ENCODE measurements at places on chromosomes 5 and 9.
A peak's percentile ranks its signal among the peaks of the same experiment; 100 is the strongest.

GRCh38 chr5:34717426-34718327 lies 61.5 kb downstream of the RAI14 start:
- peak; percentile 97 for DNase-seq

- peak; percentile 35 for DNase-seq
Measured at GRCh38 chr5:136155761-136156160, 23.1 kb downstream of the SMAD5 start.

DNA sequence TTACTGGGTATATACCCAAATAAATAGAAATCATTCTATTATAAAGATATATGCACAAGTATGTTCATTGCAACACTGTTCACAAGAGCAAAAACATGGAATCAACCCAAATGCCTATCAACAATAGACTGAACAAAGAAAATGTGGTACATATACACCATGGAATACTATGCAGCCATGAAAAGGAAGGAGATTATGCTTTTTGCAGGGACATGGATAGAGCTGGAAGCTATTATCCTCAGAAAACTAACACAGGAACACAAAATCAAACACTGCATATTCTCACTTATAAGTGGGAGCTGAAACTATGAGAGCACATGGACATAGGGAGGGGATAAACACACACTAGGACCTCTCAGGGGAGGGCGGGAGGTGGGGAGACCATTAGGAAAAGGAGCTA lies 298.4 kb upstream of the CDH9 start:
- DNase-seq = no peak

GRCh38 chr5:129670957-129671500 lies 76.9 kb upstream of the MINAR2 start:
- DNase-seq = peak; percentile 54

- DNase-seq = no peak
Measured at GRCh38 chr5:50583621-50584020, 82.8 kb upstream of the PARP8 start.

DNA sequence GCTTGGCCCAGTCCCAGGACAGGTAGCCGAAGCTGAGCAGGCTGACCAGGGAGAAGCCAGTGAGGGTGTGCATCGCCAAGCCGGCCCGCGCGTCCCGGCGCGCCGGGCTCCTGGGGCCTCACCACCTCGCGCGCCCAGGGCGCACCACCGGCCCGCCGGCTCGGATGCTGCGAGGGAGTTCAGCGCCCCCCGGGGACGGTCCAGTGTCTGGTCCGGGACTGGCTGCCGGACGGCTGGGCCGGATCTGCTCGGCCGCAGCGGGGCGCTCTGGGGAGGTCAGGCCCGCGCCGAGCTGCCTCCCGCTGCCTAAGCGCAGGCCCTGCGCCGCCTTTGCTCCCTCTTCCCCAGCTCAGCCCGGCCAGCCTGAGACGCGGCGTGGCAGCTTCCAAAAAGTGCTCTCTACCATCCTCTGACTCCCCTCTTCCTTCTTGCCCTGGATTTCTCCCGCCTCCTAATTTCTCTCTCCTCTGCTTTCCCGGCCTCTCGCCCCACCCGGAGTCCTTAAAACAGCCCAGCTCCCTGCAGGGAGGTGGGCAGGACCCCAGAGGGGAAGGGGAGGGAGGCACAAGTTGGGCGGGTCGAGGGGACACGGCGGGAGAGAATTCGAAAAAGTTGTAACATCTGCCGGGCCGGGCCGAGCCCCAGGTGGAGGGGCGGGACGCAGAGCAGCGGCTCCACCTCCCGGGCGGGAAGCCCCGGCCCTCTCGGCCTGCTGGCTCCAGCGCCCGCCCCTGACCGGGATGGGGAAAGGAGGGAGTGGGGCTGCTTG lies at the start of gene ARSI:
Gene ARSI (minus strand): TSS at position 605 of the 769 bp plus-strand sequence. CDS start 532 bp downstream, at position 73.
- DNase-seq = no peak

DNA sequence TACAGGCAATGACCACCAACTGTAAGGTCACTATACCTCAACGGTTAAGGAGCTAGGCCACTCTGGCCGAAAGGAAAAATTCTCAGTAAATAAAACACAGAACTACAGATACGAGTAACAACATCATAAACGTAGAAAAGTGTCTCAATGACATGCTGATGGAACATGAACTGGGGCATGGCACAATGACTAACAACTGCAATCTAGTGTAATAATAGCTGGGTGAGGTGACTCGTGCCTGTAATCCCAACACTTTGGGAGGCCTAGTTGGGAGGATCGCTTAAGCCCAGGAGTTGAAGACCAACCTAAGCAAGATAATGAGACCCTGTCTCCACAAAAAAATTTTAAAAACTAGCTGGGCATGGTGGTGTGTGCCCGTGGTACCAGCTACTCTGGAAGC lies 9.8 kb upstream of the RAPGEF6 start:
- DNase-seq = peak; percentile 30

- no peak for DNase-seq
Measured at GRCh38 chr5:14699807-14700400, 35.4 kb downstream of the OTULIN start.
